ENCODE measurements at places on chromosomes 12 and 14.

DNA sequence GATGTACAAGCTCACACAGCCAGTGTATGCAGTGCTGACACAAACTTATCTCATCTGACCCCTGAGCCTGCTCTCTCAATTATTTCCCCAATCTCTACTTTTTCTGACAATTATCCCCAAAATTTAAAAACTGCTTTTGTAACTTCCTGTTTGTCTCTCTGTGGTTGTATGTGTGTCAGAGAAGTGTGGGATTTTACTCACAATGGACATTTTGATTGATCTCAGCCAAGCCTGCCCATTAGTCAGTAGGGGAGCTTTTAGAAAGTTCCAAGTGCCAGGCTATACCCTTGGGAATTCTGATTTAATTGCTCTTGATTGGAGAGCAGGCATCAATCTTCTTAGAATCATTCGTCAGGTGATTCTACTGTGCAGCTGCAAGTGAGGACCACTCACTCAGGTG is 64.9 kb upstream of the LMNTD1 start:
- DNase-seq: no peak

- no peak for DNase-seq
Observed at GRCh38 chr12:91261820-91262676, 79.4 kb upstream of the DCN start.

GRCh38 chr14:23663127-23663526 is 27.0 kb downstream of the DHRS2 start:
- no peak for DNase-seq

DNA sequence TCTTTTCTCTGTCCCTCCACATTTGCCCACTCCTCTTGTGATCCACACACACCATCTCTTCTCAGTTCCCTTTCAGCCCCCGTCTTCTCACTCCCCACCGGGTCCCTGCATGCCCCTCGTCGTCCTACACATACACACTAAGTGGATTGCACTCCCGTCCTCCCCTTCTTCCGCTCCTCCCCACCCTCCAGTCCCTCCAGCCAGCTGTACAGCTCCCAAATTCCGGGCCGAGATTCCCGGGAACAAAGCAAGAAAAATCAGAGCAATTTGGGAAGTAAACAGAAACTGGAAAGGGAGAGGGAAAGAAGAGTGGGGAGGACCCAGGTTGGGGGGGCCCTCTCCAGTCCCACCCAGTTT is 282 bp upstream of the IGFBP6 start:
- no peak for DNase-seq

DNA sequence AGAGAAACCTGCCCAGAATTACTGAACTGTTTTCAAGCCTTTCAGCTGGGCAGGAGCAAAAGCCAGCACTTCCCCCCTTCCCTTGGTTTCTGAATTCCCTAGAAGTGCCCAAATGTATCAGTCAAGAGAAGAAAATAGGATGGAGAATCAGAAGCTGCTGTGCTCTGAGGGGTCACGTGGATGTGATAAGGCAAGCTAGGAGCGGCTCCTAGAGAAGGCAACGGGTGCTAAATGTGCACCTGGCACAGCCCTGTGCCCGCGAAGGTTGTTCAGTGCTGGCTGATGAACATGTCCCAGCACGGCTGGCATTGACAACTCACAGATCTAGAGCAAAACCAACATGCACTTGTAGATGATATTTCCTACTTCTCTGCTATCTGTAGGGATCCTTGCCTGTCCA is 8.3 kb downstream of the EMG1 start:
- no peak for DNase-seq

DNA sequence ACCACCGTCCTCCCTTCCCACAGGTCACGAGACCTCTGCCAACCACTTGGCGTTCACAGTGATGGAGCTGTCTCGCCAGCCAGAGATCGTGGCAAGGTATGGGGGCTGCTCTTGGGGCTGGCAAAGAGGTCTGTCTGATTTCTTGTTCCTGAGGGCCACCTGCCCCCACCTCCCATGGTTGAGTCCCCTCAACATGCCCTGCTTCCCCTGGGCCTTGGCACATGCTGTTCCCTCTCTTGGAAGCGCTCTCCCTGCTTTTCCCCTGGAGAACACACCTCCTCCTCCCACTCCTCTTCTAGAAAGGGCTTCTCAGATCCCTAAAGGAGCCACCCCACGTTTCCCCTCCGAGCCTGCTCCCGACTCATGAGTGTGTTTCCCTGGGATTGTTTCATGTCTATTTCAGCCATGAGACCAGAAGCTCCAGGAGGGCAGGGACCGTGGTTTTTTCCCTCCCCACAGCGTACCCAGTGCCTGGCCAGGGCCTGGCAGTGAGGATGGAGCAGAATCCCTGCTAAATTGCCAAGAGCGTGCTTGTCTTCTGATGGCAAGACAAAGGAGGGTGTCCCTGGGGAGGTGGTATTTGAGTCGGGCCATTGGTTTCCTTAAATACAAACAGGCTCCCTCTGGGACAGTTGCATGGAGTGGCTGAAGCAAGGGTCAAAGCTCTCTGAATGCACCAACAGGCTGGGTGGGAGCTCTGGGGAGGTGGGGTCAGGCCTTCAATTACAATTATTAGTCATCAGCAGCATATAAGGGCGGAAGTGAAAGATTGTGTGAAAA is 34.1 kb downstream of the CYP46A1 start:
- no peak for DNase-seq

- DNase-seq: no peak
Observed at GRCh38 chr12:92078167-92079053, 67.2 kb downstream of the BTG1 start.

DNA sequence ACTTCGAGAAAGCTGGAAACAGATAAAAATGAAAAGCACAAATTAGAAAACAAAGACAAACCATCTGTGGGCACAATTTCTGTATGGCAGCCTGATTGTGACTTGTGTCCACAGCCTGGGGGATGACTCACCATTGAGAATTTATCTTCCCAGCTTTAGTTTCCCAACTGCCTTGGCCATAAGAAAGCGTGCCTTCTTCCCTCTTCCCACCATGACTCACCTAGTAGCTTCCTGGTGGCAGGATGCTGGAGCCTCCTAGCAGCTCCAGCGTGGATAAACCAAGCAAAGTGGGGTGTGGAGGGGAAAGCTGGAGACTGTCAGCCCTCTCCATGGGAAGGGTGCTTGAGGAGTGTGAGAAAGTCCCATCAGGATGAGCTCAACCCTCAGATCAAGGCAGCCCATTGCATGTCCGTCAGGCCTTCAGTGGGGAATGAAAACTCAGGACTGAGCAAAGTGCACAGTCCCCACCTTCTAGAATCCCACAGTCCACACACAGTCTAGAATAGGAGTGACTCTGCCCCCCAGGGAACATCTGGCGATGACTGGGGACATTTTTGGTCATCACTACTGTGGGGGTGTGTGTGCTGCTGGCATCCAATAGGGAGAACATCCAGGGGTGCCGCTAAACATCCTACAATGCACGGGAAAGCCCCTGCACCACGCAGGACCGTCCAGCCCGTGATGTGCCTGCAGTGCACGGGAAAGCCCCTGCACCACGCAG is 22.4 kb upstream of the SERPINA6 start:
- DNase-seq: no peak

DNA sequence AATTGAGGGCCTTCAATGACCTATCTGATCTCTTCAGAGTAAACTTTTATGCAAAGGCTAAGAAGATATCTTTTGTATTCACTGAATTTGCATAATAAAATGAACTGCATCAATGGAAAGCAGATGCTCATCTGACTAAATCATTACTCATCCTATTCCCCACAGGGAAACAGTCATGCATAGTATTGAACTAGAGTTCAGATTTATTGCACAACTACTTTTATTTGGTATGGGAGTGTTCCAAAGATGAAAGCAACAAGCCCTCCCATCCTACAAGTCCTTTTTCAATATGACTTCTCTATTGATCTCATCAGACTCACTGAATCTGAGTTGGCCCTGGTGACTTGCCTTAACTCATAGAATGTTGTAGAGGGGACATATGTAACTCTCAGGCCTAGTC is 159.8 kb downstream of the KITLG start:
- no peak for DNase-seq

Measured in C1 segment of cervical spinal cord (tissue), 14 donors.